Right lobe of liver (tissue), 6 donors: ENCODE measurements at places on chromosomes 13 and 19.

DNA sequence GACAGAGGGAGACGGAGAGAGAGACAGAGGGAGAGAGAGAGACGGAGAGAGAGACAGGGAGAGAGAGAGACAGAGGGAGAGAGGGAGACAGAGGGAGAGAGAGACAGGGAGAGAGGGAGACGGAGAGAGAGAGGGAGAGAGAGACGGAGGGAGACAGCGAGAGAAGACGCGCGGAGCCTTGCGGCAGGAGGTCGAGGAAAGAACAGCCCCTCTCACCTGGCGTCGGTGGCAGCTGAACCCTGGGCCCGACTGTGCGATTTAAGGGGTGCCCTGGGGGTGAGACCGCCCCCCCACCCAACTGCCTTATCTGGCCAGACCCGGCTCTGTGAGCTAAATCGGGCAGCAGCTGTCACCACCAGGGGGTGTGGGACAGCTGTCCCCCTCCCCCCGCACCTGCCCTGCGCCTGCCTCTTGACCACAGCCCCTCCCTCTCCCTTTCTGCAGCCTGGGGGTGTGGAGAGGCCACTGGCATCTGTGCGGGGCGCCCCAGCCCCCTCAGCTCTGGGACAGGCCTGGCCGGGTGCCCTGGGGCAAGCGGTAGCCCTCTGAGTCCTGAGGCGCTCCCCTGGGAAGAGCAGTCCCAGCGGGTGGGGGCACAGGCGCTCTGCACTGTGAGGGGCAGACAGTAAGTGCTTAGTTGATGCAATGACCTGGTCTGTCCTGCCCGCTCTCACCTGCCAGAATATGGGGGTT lies 10.8 kb downstream of the JOSD2 start:
- no peak overlapping the region for H3K27ac ChIP-seq
- peak; percentile 19 for DNase-seq
- no peaks in the 10 kb centered on the region for H3K27me3 ChIP-seq
- no peaks in the 10 kb centered on the region for H3K36me3 ChIP-seq
- H3K4me3 ChIP-seq, result no peak overlapping the region

DNA sequence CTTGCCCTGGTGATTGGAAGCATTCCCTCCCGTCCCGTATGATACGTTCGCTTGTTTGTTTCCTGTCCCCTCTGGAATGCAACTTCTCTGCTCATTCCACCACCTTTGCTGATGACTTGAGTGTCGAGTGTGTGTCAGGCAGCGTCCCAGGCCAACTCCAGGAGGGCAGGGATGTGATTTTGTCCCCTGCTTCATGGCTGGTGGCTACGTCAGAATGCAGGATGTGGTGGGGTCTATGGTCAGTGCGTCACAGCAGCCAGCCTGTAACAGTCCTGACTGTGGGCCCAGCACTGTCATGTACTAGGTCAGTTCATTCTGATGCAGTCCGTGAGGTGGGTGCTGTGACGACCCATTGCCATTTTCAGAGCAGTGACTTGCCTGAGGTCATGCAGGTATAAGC lies 16.2 kb downstream of the BRSK1 start:
- H3K4me1 ChIP-seq, result no peaks in the 10 kb centered on the region
- H3K36me3 ChIP-seq, result no peaks in the 10 kb centered on the region
- no peak overlapping the region for H3K27ac ChIP-seq
- H3K27me3 ChIP-seq, result no peaks in the 10 kb centered on the region

- H3K27ac ChIP-seq, result no peak overlapping the region
- no peaks in the 10 kb centered on the region for H3K36me3 ChIP-seq
- no peak overlapping the region for H3K4me3 ChIP-seq
- H3K4me1 ChIP-seq, result no peaks in the 10 kb centered on the region
Observed at GRCh38 chr13:101417043-101417406, 717 bp upstream of the NALCN start.

GRCh38 chr19:13212759-13213330 lies 62.6 kb downstream of the IER2 start:
- H3K4me1 ChIP-seq, result no peaks in the 10 kb centered on the region
- DNase-seq, result peak; percentile 73
- no peaks in the 10 kb centered on the region for H3K27me3 ChIP-seq
- H3K36me3 ChIP-seq, result no peaks in the 10 kb centered on the region
- no peak overlapping the region for H3K4me3 ChIP-seq

DNA sequence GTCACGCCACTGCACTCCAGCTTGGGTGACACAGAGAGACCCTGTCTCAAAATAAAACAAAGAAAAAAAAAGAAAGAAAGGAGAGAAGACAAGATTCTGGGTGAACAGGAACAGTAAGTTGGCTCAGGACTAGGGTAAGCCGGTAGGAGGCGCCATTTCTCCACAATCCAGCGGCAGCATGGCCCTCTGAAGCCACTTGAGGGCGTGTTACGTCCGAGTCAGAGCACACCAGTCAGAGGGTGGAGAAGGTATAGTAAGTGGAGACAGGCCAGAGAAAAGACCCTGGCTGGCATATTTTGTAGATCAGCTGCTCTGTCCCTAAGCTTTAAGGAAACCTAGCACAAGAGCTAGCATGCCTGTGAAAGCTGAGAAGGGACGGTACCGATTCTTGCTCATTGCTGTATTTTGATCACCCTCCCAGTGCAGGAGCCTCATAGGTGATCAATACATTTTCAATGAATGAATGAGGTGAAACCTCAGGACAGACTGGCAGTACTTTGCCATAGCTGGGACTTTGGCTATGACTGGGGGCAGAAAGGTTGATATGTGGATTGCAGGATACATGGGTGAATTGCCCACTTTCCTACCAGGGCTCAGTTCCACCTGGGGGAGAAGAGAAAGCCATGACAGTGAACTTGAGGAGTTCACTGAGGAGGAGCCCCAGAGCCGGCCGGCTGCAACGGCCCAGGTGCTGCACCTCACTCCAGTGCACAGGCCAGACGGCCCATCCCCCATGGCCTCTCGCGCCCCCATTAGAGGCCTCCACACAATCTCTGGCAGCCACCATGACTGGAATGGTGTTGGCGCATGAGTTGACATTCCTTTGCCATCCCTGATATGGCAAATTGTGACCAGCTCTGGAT lies 23.5 kb downstream of the POU2F2 start:
- DNase-seq, result peak; percentile 75
- no peaks in the 10 kb centered on the region for H3K27me3 ChIP-seq
- no peaks in the 10 kb centered on the region for H3K36me3 ChIP-seq
- H3K4me3 ChIP-seq, result no peak overlapping the region

- H3K4me1 ChIP-seq, result peaks cover 36% of the 10 kb centered on the region
- no peak for DNase-seq
- peaks cover 7% of the 10 kb centered on the region for H3K36me3 ChIP-seq
- peak overlapping the region; percentile 77 for H3K4me3 ChIP-seq
- H3K27me3 ChIP-seq, result no peaks in the 10 kb centered on the region
Observed at GRCh38 chr19:7521551-7522071, 813 bp upstream of the MCOLN1 start.

DNA sequence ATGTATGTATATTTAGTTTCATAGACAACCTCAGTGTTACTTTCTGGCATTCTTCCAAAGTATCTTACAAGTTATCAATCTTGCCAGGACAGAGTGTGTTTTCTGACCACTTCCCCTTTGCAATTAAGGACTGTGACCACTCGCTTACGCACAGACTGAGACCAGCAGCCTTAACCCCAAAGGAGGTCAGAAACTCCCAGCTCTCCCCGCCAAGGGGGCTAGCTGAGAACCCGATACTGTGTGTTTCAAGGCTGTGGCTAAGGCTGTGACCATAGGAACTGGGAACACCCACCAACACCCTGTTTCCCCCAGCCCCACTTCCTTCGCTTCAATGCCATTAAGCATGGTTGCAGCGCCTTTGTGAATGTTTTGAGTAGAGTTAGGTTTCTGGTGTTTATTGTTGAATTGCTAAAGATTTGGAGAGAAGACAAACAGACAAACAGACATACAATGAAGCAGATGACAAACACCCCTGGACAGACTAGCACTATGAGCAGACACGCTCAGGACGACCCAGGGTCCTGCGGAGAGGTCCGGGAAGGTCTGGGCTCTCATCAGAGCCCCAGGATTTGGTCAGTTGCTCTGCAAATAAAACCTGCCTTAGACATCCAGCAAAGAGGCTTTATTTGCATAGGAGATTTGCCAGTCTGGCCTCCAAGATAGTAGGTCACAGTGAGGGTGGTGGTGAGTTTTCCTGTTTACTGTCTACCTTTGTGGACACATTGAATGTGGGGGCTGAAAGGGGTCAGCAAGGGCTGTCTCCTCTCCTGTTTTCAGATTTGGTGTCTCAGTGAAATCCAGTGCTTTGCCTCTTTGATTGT lies 25.0 kb upstream of the TNFSF11 start:
- H3K4me1 ChIP-seq, result no peaks in the 10 kb centered on the region
- H3K36me3 ChIP-seq, result no peaks in the 10 kb centered on the region
- peak overlapping the region; percentile 16 for H3K27ac ChIP-seq
- no peak for DNase-seq

DNA sequence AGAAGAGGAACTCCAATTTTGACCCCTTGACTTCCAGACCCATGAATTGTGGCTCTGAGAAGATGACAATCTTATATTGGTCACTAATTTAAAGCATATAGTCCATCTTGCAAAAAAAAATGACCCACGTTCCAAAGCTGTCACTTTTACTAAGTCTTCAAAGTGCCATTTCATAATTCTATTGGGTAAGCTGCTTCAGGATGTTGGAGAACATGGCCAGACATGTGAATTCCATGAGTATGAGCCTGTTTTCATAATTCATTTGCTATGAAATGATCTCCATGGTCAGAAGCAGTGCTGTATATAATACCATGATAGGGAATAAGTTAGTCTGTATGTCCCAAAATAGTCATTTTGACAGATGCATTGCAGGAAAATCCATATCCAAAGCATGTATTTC lies 1787.3 kb downstream of the SLITRK5 start:
- no peaks in the 10 kb centered on the region for H3K36me3 ChIP-seq
- H3K4me1 ChIP-seq, result no peaks in the 10 kb centered on the region

DNA sequence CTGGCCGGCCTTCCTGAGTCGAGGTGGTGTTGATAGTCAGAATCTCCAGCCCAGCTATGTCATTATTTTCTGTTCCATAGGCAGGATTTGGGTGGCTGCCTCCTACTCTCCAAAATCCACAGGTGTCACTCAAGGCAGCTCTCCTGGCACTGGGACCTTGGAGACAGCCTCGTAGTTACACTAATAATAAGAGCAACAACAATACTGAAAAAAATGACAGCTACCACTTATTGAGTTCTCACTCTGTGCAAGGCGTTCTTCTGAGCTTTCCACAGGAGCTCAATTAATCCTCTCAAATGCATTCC lies 12.2 kb upstream of the KLK12 start:
- H3K4me3 ChIP-seq, result no peak overlapping the region
- DNase-seq, result no peak
- no peaks in the 10 kb centered on the region for H3K4me1 ChIP-seq
- no peaks in the 10 kb centered on the region for H3K27me3 ChIP-seq

DNA sequence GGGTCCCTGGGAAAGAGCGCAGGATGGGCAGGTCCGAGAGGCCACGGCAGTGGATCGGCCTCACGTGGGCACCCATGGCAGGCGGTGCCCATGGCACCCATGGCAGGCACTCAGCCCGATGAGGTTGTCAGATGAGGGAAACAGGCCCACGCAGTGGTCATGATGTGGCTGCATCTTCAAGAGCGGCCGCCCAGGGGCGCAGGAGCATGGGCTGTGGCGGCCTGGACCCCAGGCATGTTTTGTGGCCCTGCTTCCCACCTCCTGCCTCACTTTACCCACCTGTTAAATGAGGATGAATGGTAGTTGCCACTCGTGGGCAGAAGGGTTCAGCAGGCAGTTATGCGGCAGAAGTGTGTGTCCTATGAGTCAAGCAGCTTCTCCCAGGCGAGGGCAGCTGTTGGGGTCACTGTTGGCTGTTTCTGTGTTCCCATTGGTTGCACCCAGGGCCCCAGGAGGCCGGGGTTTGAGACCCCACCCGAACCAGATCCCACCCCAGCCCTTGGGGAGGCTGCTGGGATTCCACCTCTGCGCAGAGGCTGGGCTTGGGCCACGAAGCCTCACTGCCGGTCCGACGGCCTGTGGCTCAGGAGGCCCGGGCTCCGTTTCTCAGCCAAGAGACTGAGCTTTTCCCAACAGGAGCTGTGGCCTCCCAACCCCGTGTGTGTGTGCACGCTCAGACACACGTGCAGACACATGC lies 30.0 kb downstream of the CSNK1G2 start:
- DNase-seq, result no peak
- no peaks in the 10 kb centered on the region for H3K36me3 ChIP-seq
- H3K27me3 ChIP-seq, result no peaks in the 10 kb centered on the region

DNA sequence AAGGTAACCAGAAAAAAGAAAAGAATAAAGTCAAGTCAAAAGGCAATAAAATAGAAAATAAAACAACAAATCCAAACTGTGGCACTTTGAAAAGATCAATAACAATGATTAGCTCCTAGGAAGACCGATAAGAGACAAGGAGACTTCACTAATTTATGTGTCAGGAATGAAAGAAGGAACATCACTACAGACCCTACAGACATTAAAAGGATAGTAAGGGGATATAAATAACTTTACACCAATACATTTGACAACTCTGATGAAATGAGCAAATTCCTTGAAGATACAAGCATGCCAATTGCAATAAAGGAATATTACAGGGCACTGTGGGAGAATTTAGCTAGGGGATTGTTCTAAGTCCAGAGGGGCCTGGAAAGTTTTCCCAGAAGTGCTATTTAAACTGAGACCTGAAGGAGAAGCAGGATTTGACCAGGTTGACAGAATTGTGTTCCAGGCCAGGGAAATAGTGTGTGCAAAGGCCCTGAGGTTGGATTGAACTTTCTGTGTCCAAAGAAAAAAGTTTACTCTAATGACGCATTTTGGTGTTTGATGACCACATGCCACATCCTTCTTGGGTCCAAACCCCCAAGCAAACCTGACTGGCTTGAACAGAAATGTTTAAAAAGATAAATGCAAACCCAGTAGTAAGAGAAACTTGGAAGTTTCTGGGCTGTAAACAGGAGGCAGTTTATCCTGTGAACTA lies 1.6 kb upstream of the C19orf38 start:
- no peaks in the 10 kb centered on the region for H3K27me3 ChIP-seq
- no peaks in the 10 kb centered on the region for H3K4me1 ChIP-seq
- H3K4me3 ChIP-seq, result no peak overlapping the region
- no peak for DNase-seq
- H3K36me3 ChIP-seq, result no peaks in the 10 kb centered on the region

DNA sequence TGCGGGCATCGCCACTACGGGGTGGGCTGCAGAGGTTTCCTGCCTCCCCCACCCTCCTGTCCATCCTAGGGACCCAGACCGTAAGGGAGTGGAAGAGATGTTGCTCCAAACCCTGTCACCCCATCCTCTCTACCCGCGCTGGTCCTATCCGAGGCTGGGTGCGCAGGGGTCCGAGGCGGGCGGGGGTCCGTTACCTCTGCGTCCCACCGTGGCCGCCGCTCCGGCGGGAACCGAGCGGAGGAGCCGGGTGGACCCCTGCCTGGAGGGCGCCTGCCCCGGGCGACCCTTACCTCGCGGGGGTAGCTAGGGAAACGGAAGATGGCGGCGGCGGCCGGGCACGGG lies at the start of gene DGKH:
DGKH (plus strand) TSS at position 307 of the 342 bp plus-strand sequence. CDS start 126 bp downstream, outside the sequence.
- H3K27ac ChIP-seq, result peak within 1 kb of the TSS; percentile 85
- DNase-seq, result peak; percentile 68
- no peaks in the 10 kb centered on the region for H3K27me3 ChIP-seq
- H3K4me3 ChIP-seq, result peak within 1 kb of the TSS; percentile 86
- H3K4me1 ChIP-seq, result no peaks in the 10 kb centered on the region

DNA sequence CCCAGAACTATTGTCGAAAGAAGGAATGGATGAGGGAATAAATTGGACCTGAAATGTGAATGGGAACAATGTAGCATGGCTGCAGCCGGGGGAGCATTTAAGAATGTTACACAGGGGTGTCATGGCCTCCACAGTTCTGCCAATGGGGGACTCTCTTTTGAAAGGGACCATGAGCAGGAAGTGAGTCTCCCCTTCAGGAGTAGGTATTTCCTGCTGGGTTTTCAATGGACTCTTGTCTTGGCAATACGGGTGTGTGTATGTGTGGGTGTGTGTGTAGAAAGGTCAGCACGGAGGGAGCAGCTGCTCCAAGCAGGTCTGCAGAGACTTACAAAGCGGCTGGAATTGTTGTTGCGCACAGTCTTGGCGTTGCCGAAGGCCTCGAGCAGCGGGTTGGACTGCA lies 24.4 kb downstream of the MYO1F start:
- H3K27ac ChIP-seq, result no peak overlapping the region
- no peak for DNase-seq
- H3K27me3 ChIP-seq, result no peaks in the 10 kb centered on the region
